Right lobe of liver (tissue), 6 donors: ENCODE measurements at places on chromosomes 5 and 9.

GRCh38 chr5:132074091-132074771 is 642 bp downstream of the CSF2 start:
- no peak for DNase-seq

GRCh38 chr5:96763026-96763425 is 44.7 kb downstream of the ERAP1 start:
- no peak for DNase-seq

DNA sequence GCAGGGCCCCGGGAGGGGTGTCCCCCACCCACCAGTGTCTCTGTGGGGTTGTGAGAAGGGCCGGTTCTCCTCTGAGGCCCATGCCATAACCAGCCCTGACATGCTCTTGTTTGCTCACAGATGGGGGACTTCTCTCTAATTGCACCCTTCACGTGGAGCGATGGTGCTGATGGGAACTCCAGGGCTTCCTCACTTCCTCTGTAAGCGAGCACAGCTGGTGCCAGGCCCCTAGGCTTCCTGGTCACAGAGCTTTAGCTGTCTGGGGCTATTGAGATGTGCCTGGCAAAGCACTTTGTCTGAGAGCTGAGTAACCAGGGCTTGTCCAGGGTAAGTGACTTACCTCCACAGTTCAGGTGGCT is 36.4 kb downstream of the PHF2 start:
- DNase-seq: no peak

GRCh38 chr5:96012399-96012798 is 50.7 kb upstream of the ELL2 start:
- DNase-seq: no peak

GRCh38 chr9:109860521-109860920 is 80.5 kb downstream of the PALM2AKAP2 start:
- DNase-seq: no peak

GRCh38 chr9:109875495-109876129 is 95.6 kb downstream of the PALM2AKAP2 start:
- DNase-seq: no peak

DNA sequence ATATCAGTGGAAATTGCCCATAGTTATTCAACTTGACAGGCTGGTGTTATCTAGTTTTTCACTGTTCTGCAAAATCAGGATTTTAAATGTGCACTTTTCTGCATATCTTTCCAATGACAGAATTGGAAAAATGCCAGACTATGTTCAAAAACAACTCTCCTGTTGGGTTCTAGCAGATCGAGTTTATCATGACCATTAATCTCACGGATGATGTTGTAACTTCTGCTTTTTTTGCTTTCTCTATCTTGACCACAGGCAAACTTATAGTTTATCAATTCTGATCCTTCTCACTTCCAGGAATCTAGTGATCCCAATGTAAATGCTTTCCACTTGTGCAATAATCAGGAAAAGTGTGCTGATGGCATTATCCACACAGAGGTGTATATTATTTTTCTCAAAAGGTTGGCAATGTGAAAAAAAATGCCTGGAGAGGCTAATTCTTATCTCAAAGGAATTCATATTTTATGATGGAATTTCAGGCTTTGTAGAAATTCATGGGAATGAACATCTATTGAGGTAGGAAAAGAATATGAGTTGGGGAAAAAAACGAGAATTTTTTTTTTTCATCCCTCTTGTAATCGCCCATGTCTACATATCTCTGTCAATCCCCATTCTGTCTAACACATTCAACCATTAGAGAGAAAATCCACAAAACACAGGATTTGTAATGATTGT is 73.6 kb upstream of the DAB2 start:
- DNase-seq: no peak

DNA sequence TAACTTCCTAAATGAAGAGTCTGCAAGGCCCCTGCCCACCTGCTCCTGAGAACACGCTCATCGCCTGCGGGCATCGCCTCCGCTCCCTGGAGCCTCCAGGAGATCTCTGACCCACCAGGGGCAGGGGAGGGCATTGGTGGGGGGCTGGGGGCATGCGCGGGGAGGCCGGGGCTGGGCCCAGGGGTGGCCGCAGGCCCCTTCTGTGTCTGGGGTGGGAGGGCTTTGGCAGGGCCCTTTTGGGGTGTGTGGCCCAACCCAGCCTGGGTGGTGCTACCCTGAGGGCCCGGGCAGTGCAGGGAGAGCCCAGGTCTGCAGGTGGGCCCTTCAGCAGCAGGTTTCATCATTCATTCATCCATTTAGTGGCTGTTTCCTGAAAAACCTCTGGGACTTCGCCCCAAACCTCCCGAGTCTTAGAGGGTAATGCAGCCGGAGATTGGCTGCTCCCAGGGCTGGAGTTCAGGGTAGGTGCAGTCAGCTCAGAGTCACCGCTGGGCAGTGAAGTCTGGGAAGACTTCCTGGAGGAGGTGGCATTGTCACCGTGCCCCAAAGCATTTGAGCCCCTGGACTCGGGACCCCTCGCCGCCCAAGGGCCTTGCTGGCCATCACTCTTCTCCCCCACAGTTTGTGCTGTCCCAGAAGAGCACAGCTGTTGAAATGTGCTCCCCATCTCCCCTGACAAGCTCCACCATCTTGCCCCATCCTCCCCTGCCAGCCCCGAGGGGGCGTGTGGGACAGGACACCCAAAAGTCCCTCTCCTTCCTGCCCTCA is 255.1 kb downstream of the PARP8 start:
- DNase-seq: no peak

GRCh38 chr9:111094433-111094924 is 56.2 kb upstream of the LPAR1 start:
- DNase-seq: no peak

GRCh38 chr9:111030492-111030891 is 7.8 kb downstream of the LPAR1 start:
- no peak for DNase-seq

- DNase-seq: no peak
Measured at GRCh38 chr9:69391946-69392345, 66.9 kb downstream of the ENTREP1 start.

DNA sequence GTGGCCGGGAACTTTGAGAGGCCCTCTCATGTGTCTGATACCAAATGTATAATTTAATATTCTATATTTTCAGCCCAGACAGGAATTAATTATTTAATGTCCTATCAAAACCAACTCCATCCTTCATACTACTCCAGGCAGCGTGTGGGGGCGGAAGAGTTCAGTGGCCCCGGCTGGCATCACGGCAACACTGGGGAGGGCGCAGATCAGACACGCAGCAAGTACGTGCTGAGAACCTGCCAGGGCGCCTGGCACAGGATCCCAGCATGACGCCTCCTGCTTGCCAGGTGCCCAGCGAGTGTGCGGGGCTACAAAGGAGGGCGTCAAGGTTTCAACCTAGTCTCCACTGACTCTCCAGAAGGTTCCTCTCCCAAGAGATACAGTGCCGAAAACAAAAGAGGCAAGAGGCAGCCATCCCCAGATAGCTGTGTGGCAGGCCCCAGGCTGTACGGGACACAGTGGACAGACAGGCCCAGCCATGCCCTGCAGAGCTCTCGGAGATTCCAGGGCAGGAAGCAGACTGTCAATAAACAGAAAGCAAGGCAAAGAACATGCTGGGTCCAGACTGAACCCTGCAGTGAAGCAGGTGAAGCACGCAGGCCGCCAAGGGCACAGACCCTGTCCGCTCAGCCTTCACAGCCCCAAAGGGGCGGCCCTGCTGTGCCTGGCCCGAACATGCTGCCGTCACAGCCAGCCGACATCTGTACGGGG is 110.3 kb downstream of the VAV2 start:
- DNase-seq: peak; percentile 93

DNA sequence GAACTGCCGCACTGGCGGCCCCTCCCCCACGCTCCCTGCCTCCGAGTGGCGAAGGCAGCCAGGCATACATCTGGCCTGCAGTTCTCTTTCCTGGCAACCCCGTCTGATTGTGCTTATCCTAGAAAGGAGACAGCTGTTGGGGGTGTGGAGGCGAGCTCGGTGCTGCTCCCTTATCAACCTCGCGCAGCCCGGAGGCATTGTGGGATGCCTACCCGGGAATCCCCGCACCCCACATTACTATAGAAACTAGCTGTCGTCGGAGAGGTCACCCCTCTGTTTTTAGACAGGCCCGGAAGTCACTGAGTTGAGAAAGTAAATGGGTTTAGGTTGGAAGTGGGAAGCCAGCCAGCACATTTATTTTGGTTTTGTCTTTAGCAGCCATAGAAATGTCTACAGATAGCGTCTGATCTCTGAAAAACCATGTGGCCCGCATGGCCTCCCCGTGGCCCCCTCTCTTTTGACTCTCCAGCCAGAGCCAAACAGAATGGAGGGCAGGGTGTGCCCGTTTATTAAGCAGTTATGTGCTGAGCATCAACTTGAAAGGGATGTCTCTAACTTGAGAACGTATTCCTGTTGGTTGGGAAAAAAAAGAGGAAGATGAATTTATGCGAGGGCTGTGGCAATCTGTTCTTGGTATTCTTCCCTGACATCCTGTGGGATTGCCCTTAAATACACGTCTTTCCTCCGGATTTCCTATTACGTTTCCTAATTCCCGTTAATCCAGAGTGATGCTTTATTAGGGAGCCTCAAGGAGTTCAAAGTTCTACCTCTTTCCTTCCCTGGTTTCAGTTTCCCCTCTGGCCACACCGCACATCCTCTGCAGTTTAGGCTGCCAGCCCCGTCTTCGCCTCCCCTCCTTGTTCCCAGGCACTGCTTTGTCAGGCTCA is 3.9 kb downstream of the STC2 start:
- no peak for DNase-seq

- DNase-seq: no peak
Measured at GRCh38 chr9:16458696-16459420, 411.6 kb downstream of the BNC2 start.

GRCh38 chr5:88879724-88880123 is 3.3 kb downstream of the MEF2C start:
- DNase-seq: no peak

GRCh38 chr9:104836235-104836634 is 72.3 kb downstream of the NIPSNAP3B start:
- no peak for DNase-seq

GRCh38 chr9:101468116-101468515 is 32.5 kb upstream of the ALDOB start:
- DNase-seq: no peak

DNA sequence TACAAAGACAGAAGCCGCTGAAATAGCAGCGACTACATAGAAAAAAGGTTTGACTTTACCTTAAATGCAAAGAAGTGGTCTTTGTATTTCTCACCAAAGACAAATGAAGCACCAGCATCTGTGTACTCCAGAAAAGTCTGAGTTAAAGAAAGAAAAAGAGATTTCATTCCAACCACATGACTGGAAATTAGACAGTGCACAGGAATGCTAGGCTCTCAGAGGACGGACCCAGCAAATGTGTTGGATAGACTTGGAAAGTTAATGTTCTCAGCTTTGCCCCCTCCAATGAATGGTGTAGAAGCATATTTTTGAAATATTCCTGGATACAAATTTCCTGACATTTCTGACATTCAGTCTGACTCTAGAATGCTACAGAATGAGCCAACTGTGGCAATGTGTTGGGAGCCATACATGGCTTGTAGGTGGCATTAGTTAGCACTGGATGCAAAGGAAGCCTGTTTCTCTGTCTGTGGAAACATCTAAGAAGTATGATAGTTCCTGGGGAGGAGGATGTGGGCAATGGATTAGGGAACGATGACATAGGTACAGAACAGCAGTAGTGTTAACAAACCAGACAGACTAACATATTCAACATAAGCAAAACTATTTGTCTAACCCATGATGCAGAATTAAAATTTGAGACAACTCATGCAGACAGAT is 43.3 kb downstream of the SLC28A3 start:
- no peak for DNase-seq

DNA sequence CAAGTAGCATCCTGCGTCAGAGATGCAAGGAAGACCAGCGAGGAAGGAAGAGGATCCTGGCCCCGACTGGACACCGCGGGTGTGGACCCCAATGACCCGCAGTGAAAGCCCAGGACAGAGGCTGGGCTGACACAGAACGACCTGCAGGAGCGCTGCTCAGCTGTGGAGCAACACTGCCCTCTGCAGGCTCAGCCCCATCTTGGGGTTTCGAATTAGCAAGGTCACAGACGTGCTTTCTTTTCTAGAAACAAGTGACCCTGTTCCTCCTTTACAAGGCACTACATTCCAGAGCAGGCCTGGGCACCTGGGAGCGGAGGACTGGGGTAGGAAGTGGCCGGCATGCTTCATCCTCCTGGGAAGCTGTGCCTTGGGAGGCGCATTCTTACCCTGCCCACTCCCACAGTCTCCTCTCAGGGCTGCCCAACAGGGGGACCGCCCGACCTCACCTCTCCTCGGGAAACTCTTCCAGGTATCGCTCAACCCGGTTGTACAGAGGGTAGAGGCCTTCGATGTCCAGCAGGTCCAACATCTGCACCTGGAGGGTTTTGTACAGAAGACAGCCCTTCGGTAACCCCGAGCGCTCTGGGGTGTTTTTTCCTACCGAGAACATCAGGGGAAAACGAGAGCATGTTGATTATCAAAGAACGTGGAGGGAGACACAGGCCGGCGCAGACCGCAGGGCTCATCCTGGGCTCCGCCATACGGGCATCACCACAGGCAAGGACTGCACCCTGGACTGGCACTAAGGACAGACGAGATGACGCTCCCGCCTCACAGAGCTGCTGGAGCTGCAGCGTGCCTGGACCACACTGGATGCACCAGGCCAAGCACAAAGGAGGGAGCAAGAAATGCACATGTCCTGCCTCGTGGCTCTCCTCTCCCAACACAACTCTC is 35.0 kb downstream of the IPPK start:
- DNase-seq: peak; percentile 81
